ENCODE measurements at places on chromosomes 1 and 21.

DNA sequence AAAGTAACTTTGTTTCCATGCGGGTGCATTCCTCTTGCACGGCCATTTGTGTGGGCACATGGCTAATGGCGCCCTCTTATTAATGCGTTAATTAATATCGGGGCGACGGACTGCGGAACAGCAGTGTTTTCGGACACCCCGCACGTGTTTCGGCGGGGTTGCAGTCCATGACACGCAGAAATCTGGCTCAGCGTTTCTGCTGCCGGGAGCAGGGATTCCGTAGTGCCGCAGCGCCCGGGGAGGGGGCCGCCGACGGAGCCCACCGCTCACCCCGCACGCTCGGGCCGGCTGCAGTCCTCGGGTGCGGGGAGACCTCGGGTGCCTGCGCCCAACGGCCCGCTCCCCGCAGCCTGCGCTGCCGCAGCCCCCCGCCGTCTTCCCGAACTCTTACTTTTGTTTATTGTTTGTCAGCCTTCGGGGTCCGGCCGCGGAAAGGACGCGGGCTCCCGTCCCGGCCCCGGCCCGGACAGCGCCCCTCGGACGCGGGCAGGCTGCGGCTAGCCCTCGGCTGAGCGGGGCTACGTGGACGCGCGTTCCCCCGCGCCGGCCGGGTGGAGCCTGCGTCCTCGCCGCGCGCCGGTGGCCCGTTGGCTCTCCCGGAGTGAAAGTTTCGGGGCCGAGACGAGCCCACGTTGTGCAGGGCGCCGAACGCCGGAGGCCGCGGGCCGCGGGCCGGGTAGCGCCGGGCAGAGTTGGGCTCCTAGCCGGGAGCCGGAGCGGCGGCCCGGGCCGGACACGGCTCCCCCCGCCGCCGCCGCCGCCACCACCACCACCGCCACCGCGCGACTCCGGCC, 849 bp downstream of the NFIA start:
- no peak for DNase-seq

DNA sequence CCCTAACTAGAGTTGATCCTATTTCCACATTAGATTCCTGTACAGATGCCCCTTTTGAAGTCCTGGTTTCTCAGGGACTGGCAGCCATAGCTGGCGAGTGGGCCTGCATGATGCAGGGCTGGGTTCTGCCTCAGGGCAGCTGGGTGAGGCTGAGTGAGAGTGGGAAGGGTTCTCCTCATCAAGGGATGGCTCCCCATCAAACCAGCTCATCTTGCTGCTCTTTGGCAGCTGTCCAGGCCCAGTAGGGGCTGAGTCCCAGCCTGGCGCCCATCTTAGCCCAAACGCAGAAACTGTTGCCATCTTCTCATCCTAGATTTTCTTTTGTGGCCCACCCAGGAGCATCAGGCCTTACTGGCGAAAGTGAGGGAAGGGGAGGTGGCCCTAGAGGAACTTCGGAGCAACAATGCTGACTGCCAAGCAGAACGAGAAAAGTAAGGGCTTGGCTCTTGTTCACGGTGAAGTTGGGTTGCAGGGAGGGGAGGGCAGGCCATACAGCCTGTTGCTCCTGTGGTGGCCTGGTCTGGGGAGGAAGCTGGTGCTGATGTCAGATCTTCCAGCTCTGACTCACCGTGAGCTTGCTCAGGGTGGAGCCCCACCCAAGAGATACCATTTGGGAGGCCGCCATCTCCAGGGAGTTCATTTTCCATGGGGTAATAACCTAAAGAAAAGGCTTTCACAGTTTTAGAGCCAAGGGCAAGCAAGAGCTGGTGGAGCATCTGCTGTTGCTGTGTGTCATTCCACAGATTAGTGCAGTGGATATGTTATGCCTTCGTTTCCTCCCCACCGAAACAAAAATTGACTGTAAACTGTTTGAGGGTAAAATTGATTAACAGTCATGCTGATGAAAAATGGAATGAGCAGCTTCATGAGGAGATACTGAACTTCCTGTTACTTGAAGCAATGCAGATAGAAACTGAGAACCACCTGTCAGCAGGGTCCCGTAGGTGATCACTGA, 34.7 kb downstream of the TUFT1 start:
- DNase-seq = no peak

DNA sequence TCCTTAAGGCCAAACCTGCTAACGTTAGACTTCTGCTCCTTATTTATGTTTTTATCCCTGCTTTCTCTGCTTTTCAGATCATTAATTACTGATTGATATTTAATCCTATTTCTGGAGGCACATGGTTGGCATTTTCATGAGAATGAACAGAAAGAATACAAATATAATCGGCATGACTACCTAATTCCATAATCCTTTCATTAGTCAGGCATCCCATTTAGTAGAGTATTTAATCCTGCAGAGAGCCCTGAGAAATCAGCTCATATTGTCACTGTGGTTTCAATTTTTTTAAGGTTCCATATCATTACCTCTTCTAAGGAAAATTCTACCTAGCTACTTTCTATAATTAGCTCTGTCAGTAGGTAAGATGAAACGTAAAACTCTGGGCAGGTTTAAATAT, 238.8 kb downstream of the NCAM2 start:
- no peak for DNase-seq

DNA sequence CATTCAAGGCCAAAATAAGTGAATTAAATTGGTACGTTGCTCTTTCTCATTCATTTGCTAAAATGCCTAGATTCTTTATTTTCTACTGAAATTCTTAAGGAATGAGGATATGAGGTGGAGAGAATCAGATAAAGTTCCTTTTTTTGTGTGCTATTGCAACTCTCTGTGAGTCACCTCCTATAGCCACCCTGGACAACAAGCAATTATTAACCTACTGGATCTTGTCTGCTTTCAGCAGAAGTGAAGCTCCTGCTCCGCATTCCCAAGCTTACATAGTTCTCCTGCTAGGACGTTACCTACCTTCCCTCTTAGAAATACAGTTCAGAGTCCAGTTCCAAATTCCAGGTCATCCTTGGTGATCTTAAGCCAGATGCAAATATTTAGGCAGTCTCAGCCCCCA, 4.8 kb upstream of the KCNJ6 start:
- DNase-seq = no peak

DNA sequence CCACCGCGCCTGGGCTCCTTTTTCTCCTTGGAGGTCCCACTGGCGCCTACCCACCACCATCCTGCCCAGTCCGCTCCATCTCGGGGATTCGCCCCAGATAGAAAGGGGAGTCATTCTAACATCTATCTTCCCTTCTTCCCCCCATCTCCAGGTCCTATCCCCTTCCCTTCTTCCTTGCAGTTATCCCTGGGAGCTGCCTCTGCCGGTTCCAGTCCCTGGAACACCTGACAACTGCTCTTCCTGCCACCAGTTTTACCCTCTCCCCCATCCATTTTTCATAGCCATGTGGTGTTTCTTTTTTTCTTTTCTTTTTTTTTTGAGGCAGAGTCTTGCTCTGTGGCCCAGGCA, 12.0 kb upstream of the COL16A1 start:
- no peak for DNase-seq

DNA sequence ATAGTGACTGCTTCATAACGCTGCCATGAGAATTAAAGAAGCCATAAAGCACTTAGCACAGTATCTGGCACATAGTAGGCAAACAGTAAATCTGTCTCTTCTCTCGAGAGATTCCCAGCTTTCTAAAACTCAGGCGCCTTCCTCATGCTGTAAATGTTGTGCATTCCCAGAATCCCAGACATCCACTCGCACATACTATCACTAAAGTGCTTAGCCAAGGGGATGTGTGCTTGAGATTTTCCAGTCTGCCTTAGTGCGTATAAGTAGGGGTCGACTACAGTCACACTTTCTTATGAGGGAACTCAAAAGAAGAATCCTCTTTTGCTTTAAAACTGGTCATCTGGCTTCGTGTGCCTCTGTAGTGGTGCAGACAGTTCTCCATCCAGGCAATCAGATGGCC, 98.6 kb upstream of the SPATA6 start:
- no peak for DNase-seq

DNA sequence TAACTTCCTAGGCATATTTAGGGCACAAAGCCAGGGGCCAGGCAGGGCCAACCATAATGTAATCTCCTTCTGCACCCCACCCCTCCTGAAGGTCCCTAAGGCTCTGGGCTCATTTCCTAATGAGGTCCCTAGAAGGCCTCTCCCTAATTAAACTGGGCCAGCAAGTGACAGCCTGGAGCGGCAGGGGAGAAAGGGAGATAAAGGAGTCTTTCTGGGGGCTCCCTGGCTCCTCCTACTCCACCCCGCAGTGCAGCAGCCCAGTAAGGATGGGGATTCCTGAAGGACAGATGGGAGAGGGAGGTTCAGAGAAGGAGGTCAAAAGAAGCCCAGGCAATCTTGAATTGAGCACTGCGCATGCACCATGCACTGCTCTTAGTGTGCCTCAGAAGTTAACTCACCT, 12.8 kb downstream of the LRP8 start:
- no peak for DNase-seq

GRCh38 chr1:231021540-231022031, 18.5 kb downstream of the FAM89A start:
- DNase-seq = no peak

DNA sequence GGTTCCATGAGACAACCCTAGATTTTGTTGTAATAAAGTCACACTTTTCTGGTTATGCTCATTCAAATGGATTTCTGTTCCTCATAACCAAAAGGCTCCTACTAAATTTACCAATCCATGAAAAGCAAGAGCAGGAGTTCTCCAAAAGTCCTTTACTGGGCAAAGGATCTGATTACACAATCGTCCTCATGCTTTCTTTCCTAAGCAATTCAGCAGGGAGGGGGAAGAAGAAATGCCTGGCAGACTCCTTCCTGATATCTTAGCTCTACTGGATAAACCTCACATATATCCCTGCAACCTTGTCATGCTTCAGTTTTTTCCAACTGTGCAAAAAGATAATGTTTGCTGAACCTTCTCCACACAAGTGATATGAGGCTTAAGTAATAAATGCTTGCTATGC, 67.6 kb upstream of the GUCA2B start:
- DNase-seq = no peak

- DNase-seq = no peak
These were observed 6.1 kb upstream of the ADORA1 start for GRCh38 chr1:203121186-203122015.

DNA sequence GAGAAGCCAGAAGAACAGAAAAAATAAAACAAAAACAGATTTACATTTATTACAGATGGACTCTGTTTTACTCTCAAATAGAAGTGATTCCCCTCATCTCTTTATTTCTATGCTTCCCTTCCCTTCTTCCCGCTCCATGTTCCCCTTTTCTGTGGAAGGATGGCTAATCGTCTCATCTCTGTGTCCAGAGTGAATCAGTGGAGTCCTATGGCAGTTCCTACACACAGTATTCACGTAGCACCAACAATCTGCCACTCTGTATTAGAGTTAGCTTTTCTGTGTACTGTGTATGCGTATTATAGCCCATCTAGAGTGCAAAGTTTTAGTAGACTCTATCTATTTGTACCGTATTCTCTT, 6.8 kb upstream of the ERO1B start:
- no peak for DNase-seq

- DNase-seq = peak; percentile 55
These were observed 43.3 kb downstream of the PTPRC start for GRCh38 chr1:198681831-198682759.

DNA sequence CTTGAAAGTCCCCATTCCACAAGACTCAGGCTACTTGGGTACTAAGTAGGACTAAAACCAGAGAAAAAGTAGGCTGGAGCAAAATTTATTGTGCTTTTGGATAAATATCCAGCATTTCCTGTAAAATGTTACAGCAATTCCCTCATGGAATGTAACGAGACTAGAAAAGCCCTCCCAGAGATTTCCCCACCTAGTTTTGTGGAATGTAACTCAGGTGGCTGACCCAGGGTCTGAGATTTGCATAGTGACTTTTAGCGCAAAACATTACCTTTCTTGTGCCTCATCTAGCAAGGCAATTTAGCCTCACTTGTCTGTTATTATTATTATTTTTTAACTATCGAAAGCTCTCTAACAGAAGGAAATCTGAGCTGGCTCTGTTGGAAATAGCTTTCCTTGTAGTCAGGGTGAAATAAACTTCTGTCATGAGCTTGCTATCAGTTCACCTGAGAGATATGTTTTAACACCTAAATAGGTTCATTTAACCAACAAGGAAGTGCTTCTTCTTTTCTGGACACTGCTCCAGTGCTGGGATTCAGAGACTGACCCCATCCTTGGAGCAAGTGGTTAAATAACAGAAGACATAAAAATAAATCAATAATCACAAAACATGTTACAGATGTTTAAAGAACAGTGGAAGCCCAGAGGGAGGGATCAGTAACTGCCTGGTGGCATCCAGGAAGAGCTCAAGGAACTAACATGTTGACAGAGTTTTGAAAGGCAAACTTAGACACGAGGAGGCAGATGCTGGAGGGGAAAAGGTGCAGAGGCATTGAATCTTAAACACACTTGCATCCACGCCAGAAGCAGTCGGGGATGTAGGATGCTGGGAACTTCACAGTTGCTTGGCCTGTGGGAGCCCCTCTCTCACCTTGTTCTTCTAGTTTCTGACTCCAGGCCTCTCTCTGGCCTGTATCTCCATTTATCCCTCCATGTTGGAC, 68.3 kb upstream of the RHOU start:
- DNase-seq = no peak

DNA sequence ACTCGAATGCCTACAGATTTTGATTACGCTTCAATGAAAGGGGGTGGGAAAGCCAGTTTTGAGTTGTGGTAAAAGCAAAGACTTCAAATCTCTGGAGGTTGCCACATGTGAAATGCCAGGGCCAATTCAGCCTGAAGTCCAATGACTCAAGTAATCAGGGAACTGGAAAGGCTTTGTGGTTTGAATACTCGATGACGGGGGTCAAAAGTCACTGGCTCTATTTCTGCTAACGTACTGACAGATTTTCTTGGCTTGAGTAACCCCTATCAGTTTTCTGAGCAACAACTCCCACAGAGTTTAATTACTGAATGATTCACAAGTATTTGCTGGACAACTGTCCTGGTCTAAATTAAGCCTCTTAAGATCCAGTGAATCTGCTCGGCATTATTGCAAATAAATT, 152.2 kb downstream of the SIPA1L2 start:
- no peak for DNase-seq

GRCh38 chr1:159924025-159924790, 1.1 kb downstream of the TAGLN2 start:
- no peak for DNase-seq

GRCh38 chr21:17044696-17045095, 468.1 kb upstream of the CXADR start:
- no peak for DNase-seq
